ENCODE measurements at places on chromosomes 1 and 21. TPM values are rescaled to one million over a fixed set of nuclear protein-coding genes. Genes with fewer than 3 reads are reported as not detected.
A peak's percentile ranks its signal among the peaks of the same experiment; 100 is the strongest.

Gene RNF186
- not detected for total RNA-seq

Gene TCHHL1
- not detected for total RNA-seq

Gene SLFNL1
- total RNA-seq, result 0.39 TPM

Gene TTC24
- total RNA-seq, result not detected

Gene TEX50
- not detected for total RNA-seq

DNA sequence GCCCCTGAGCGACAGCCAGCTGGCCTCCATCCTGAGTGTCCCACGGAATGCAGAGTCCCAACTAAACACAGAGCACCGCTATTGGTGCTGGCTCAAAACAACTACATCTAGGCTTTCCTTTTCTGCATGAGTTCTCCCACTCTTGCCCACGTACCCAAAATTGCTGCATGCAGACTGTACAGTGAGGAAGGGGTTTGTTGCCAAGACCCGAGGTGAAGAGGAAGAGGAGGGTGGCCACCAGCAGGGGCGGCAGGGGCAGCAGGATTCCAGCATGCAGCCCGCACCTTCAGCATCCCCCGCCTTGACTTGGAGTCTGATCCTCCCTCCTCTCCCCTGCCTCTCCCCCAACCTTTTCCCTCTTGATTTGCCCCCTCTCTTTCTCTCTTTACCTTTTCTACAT is 8.0 kb downstream of the S100A9 start:
- H3K4me1 ChIP-seq, result no peaks in the 10 kb centered on the region
- peaks cover 44% of the 10 kb centered on the region for H3K27me3 ChIP-seq
- H3K27ac ChIP-seq, result no peak overlapping the region
- no peak overlapping the region for H3K4me3 ChIP-seq

DNA sequence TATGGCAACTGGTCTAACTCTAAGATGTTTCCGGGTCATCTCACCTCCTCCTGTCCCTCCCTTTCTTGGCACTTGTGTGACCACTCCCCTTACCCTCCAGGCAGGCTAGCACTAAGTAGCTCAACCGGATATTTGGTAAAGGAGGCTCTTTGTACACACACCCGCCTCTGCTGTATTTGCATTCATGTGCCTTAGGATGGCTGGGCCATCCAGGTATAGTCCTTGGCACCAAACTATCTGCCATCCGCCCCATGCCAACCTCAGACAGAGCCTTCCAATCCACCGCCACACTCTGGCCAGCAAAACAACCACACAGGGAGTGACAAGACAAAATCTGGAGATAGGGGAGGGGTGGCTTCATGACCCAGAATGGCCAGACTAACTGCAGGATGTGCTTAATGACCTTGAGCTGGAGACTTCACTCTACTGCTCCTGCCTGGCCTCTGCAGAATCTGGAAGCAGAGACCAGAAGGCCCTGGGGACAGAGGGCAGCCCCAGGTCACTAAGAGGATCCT is 59.5 kb downstream of the CDK18 start:
- no peaks in the 10 kb centered on the region for H3K36me3 ChIP-seq
- no peak overlapping the region for H3K27ac ChIP-seq
- H3K4me3 ChIP-seq, result no peak overlapping the region
- H3K27me3 ChIP-seq, result peaks cover 53% of the 10 kb centered on the region
- no peak for DNase-seq
- H3K4me1 ChIP-seq, result no peaks in the 10 kb centered on the region

GRCh38 chr1:96365596-96366390 is 355.8 kb upstream of the PTBP2 start:
- peaks cover 8% of the 10 kb centered on the region for H3K4me1 ChIP-seq
- no peak overlapping the region for H3K27ac ChIP-seq
- no peak overlapping the region for H3K4me3 ChIP-seq
- no peaks in the 10 kb centered on the region for H3K27me3 ChIP-seq
- DNase-seq, result peak; percentile 25
- no peaks in the 10 kb centered on the region for H3K36me3 ChIP-seq

DNA sequence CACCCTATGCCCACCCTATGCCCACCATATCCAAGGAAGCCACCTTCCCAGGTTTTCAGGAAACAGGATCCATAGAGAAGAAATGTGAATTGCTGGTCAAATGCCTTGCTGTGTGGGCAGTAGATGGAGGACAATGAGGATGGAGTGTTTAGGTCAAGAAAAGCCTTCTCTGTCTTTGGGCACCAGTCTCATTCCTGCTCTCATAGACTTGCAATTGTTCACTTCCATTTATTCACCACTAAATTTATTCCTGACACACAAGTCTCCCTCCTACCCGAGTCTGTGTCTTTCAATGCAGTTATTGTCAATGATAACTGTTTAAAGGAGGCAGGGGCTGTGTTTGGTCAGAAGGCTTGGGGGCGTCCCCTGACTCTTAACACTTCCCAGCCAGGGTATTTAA is 48.0 kb upstream of the ITPKB start:
- no peak overlapping the region for H3K4me3 ChIP-seq
- H3K27ac ChIP-seq, result no peak overlapping the region
- no peaks in the 10 kb centered on the region for H3K4me1 ChIP-seq
- no peaks in the 10 kb centered on the region for H3K27me3 ChIP-seq

DNA sequence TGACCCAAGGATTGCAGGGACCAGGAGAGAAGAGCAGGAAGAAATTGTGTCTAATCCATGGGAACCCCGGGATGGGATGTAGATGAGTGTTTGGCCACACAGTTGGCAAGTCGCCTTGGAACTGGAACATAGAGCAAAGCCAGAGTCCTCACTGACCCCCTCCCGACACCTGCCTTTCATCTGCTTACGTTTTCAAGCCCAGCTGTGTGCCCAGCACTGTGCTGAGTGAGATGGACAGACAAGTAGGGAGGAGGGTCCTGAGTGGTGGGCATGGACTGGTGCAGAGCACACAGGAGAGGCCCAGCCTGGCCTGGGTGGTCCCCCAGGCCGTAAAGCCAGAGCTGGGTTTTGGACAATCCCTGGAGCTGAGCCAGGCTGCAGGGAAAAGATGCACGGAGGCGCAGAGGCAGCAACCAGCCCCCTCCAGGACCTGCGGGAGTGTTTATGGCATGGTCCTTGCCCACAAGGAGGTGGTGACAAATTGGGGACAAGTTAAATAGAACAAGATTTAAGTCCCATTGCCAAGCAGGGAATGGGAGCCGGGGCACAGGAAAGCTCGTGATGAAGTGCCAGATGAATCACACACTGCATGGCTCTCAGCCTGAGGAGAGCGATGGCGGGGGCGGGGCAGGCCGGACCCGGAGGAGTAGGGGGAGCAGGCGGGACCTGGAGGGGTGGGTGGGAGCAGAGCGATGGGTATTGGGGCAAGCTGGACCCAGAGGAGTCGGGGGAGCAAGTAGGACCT is 157.8 kb upstream of the VAMP3 start:
- no peak overlapping the region for H3K27ac ChIP-seq
- H3K27me3 ChIP-seq, result no peaks in the 10 kb centered on the region
- no peak overlapping the region for H3K4me3 ChIP-seq
- H3K4me1 ChIP-seq, result no peaks in the 10 kb centered on the region

DNA sequence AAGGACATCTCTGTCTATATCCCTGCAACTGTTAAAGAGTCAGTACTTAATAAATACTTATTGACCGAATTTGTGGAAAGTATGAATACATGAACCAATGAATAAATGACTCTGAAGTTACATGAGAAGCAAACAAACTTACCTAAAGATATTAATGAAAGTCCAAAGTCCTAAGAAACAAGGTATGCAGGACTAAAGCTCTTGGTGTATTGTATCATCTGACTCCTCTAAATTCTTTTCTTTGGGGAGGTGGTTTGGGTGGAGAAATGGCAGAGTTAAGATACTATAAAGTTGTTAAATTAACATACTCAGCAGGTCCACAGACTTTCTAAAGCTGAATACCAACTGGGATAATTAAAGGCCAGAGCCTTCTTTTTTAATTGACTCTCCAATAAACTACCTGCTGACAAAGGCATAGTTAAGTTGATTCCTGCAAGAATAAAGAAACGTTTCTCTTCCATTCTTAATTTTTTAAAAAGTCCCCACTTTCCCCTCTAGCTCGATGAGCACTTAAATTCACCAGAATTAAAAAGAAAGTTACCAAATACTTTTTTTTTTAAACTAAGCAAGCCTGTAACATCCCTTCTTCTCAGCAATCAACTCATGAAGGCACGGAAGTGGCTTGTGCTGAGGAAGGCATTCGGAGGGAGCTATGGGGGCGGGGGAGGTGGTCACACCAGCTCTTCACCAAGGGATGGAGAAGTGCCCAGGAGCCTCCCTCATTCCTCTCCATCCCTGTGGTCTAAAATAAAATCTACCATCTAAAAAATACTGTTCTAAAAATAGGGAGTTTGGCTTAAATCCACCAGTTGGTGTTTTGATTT is 61.1 kb downstream of the GADD45A start:
- H3K4me1 ChIP-seq, result peaks cover 50% of the 10 kb centered on the region
- no peak overlapping the region for H3K27ac ChIP-seq
- no peaks in the 10 kb centered on the region for H3K27me3 ChIP-seq
- peak; percentile 39 for DNase-seq

- no peaks in the 10 kb centered on the region for H3K4me1 ChIP-seq
- H3K36me3 ChIP-seq, result no peaks in the 10 kb centered on the region
- H3K4me3 ChIP-seq, result no peak overlapping the region
- H3K27ac ChIP-seq, result no peak overlapping the region
- no peaks in the 10 kb centered on the region for H3K27me3 ChIP-seq
Measured at GRCh38 chr1:60114745-60115318, 41.3 kb upstream of the C1orf87 start.

DNA sequence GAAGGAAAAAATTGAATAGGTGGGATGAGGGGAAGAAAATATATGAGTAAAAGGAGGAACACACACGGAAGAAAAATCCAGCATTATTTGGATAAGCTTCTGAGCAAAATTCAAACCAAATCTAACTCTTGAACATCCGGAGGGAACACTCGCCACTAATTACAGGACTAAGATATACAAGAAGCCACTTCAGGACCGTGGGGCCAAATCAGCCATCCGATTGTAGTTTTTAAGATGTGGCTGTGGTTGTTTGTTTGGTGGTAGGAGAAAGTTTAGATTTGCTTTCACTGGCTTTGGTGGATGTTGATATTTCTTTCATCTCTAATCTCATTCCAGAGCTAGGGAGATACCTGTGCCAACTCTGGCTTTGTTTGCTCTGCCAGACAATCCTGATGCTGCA is 43.7 kb upstream of the ADAMTS1 start:
- H3K27me3 ChIP-seq, result peaks cover 30% of the 10 kb centered on the region
- no peak overlapping the region for H3K4me3 ChIP-seq
- DNase-seq, result no peak
- no peaks in the 10 kb centered on the region for H3K36me3 ChIP-seq
- H3K4me1 ChIP-seq, result no peaks in the 10 kb centered on the region
- no peak overlapping the region for H3K27ac ChIP-seq

GRCh38 chr1:32052887-32053286 is 19.9 kb upstream of the TMEM39B start:
- peaks cover 76% of the 10 kb centered on the region for H3K36me3 ChIP-seq
- no peak for DNase-seq
- H3K27ac ChIP-seq, result no peak overlapping the region

- no peaks in the 10 kb centered on the region for H3K36me3 ChIP-seq
- H3K4me1 ChIP-seq, result no peaks in the 10 kb centered on the region
- DNase-seq, result no peak
Measured at GRCh38 chr1:207414606-207415108, 39.5 kb upstream of the CR2 start.

Measured in A673 (cell line).